ENCODE measurements at places on chromosomes 11 and 22.

- no peak for DNase-seq
These were observed 7.0 kb downstream of the OVOL1 start for GRCh38 chr11:65793625-65794400.

DNA sequence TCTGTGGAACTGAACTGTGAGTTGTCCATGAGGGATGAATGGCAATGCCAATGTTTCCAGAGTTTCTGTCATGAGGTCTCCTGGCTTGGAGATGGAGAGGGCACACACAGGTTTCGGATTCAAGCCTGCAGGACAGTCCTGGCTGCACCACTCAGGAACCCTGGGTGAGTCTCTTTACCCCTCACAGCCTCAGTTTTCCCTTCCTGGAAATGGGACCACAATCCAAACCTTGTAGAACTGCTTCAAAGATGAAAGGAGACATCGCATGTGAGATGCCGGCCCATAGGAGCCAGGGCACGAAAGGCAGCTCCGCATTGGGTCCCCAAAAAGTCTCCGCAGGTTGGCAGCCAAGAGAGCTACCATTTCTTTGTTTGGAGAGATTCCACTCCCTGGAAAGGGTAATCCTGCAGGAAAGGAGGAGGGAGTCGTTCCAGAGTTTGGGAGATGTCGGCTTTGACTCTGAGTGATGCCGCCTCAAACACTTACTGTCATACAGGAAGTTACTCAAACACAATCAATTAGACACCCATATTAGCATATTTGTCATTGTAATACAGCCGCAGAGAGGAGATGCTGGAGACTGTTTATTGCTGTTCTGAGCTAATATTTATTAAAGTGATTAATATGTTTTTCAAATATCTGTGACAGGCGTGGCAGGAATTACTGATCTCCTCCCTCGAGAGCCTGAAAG, 318.3 kb downstream of the MN1 start:
- DNase-seq, result no peak

DNA sequence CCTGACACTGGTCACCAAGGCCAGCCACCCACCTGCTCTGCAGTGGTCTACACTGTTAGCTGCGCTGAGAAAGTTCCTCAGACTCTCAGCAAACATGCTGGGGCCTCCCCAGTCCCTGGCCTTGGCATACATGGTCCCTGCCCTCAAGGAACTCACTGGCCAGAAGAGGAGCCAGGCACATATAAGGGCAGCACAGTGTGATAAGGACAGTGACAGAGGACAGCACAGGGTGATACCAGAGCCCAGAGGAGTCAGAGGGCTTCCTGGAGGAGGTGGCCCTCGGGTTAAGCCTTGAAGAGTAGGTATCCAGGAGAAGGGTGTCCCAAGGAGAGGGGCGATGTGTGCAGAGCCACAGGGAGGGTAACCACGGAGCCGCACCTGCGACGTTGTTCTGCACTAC, 624 bp downstream of the ART1 start:
- no peak for DNase-seq

DNA sequence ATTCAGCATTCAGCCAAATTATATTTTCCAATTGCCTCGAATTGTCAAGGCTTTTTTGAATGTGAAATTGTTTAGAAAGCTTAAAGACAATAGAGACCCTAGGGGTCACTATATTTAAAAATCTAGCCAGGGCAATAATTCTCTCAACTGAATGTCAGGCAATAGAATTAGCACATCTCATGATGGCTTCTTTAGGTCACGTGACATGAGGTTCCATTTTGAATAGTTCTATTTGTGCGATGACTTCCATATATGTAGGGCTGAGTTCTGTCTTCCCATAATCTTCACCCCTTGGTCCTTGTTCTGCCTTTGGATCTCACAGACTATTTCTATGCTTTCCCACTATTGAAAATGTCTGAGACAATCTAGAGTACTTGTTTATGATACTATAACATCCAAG, 527.7 kb upstream of the KIRREL3 start:
- DNase-seq, result no peak

- no peak for DNase-seq
These were observed 9.2 kb upstream of the GAS2 start for GRCh38 chr11:22657101-22657694.

GRCh38 chr11:15406851-15407351, 292.2 kb downstream of the INSC start:
- no peak for DNase-seq

GRCh38 chr22:49181942-49182341, 645.7 kb downstream of the BRD1 start:
- no peak for DNase-seq

GRCh38 chr22:26414347-26414746, 14.7 kb upstream of the ASPHD2 start:
- DNase-seq, result no peak

DNA sequence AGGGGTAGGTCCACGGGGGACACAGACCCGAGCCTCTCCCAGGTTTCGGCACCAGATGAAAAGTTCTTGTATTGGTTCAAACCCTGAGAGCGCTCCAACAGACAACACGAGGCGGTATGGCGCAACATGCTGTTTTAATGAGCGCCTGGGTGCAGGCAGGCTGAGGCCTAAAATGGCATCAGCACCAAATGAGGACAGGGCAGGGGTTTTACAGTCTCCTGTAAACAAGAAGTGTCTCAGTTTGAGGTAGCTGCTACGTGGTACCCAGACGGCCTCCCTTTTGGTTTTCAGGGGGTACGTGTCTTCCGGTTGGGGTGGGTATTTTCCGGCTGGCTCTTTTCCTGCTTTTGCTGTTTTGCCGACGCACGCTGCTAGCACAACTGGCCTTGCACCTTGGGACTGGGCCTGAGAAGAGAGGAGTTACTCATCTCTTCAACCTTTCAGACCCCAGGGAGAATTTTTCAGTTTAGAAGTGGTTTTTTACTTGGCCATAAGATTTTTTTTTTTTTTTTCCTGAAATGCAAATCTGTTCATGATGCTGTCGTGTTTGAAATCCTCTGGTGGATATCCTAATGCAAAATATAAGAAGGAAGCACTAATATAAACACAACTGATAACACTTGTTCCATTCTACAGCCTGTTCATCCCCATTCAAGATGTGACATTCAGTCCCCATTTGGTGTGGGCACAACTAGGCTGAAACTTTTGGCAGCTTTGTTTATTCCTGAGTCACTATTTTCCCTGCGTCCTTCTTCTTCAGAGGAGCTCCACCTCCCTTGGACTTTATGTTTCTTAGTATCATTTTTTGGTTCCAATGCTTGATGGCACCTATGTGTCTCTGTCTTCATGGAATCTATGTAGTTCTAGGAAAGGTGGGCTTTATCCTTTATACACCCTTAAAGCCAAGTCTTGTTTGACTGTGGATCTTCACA, 6.5 kb downstream of the PPFIBP2 start:
- no peak for DNase-seq

- DNase-seq, result peak; percentile 73
These were observed 34.1 kb upstream of the CALCA start for GRCh38 chr11:15006139-15006759.

DNA sequence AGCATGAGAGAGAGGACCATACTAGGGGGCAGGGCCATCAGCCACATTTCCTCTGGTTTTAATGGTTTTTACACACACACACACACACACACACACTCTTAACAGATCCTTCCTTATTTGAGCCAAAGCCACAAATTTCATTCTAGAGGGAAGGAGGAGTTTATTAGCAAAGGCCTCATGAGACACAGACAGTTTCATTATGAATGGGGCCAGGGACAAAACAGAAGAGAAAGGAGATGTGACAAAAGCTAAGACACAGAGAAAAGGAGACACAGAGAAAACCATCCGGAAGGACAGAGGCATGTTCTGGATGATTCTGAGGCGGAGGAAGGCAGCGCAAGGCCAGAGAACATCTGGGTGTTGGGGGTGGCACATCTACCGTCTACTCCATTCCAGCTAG, 32.2 kb upstream of the ARFGAP3 start:
- DNase-seq, result no peak

DNA sequence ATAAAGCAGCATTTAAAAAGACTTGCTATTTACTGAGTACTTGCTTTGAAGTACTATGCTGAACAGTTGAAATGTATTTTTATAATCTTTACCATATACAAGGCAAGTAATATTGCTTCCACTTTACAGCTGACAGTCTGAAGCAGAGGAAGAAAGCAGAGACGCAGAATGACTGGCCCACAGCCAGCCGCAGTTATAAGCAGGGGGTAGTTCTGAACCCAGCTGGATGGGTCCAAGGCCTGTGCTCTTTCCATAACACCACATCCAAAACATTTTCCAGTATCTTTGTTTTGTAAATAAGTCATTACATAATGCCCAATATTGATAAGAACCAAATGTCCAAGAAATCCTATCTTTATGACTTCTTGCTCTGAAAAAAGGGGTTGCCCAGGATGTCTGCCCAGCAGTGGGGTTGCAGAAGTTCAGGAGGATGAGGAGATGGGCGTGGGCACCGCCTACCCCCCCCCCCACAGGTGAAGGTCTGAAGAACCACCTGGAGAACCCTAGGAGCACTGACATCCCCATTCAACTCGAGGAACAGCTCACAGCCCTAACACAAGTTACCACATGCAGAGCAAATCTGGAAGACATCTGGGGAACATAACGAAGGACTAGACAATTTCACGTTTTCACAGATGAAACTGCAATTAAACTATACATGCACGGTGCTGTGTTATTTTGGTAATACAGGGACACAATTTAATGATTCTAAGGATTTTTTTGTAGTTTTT, 24.2 kb upstream of the YPEL1 start:
- no peak for DNase-seq

GRCh38 chr11:96219981-96220623, 122.9 kb downstream of the MAML2 start:
- no peak for DNase-seq

- no peak for DNase-seq
These were observed 940 bp upstream of the TNKS1BP1 start for GRCh38 chr11:57325735-57326048.

DNA sequence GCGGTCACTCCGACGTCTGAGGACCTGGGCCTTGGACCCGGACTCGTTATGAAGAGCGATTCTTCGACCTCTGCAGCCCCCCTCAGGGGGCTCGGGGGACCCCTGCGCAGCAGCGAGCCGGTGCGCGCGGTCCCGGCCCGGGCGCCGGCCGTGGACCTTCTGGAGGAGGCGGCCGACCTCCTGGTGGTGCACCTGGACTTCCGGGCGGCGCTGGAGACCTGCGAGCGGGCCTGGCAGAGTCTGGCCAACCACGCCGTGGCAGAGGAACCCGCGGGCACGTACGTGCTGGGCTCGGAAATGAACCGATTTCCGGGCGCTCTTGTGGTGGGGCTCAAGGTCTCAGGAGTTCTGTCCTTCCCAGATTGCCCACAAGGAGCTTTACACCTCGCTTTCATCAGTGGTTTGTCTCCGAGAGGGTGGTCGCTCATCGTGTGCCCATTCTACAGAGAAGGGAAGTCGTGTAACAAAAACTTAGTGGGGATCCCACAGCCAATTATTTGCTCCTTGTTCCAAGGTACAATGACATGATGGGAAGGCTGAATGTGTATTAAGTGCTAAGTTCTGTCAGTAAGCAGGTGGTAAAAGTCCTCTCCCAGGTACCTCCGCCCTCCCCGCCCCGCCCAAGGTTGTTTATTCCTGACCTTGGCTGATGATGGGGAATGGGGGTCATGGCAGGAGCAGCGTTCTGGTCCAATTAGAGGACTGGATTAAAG, 695 bp downstream of the PEX26 start:
- peak; percentile 7 for DNase-seq

DNA sequence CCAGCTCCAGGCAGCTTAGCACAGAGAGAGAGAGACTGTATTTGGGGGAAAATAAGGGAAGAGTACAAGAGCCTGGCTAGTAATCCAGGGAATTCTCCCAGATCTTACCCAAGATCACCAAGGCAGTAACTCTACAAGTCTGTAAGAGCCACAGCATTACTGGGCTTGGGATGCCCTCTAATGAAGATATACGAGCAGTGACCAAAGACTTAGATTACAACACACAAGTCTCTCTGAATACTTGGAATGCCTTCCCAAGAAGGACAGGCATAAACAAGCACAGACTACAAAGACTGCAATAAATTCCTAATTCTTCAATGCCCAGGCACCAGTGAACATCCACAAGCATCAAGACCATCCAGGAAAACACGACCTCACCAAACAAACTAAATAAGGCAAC, 17.7 kb downstream of the DNAJC24 start:
- no peak for DNase-seq

- DNase-seq, result no peak
These were observed 174.7 kb downstream of the IGLL1 start for GRCh38 chr22:23405366-23405851.

DNA sequence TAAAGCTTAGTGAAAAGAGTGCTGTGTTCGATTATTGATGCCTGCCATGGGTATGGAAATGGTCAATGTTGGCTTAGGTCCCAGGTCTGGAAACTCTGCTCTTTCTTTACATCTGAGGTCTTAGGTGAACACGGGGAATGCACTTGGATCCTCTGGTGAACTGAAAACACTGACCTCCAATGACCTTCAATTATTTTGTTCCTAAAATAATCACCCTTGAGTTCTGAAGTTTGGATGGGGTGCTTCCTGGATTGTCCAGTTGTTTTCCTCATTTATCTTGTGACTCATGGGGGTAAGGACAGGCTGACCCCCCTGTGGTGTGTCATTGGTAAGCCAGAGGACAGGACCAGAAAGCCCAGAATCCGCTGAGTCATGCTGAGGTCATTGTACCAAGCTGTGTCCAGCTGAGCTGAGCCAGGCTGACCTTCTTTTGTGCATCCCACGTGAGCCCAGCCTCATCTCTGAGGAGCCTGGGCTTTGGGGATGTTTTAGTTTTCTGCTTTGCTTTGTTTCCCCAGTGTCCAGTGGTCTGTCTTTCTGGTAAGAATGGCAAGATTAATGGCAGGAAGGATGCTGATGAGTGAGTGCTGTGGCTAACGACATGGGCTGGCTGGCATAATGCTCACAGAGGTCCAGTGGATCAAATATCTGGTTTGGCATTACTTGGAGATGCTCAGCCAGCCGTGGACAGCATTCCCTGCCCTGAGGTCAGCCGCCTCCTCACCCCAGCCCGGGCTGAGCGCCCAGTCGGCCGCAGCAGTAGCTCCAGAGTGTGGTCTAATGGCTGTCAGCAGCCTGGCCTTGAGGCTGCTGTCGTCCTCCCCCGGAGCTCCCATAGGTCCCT, 35.6 kb downstream of the AMPD3 start:
- no peak for DNase-seq

GRCh38 chr11:101288392-101288791, 158.8 kb upstream of the PGR start:
- DNase-seq, result no peak

- DNase-seq, result no peak
These were observed 495.3 kb upstream of the API5 start for GRCh38 chr11:42816471-42816870.
